ENCODE measurements at places on chromosomes 16 and 17.

DNA sequence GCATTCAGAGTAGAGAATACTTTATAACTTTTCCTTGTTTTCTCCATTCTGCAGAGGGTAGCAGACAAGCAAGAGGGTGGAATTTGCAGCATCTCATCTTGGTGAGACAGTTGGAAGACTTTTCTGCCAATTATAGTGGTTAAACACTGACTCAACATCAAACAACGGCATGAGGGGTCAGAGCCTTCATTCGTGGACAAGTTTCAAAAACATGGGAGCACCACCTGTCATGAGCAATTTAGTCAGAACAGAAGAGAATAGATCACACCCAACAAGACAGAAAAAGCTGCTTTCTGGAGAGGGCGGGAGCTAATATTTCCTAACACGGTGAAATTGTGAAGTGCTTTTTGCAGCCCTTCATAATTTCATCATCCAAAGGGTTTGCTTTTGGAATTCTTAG, 17.9 kb upstream of the ZNF652 start:
- DNase-seq = no peak

DNA sequence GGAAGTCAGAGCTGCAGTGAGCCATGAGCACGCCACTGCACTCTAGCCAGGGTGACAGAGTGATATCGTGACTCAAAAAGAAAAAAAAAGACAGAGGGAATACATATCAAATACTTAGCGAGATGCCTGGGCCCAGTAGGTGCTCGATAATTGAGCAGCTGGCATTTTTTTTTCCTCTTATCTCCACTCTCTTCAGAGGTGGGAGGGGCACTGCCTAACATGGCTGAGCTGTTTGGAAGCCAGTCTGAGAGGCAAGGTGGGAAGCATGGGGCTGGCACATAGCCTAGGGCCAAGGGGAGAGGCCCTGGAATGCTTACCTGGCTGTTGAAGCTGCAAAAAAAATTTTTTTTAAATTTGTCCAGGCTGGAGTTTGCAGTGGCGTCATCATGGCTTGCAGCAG, 38.4 kb downstream of the HIC1 start:
- DNase-seq = no peak

- DNase-seq = peak; percentile 46
These were observed 15.7 kb downstream of the ADCY7 start for GRCh38 chr16:50282010-50282538.

- no peak for DNase-seq
These were observed 8.1 kb upstream of the DCAF7 start for GRCh38 chr17:63542218-63542545.

GRCh38 chr16:24490866-24491265, 48.5 kb upstream of the RBBP6 start:
- no peak for DNase-seq

DNA sequence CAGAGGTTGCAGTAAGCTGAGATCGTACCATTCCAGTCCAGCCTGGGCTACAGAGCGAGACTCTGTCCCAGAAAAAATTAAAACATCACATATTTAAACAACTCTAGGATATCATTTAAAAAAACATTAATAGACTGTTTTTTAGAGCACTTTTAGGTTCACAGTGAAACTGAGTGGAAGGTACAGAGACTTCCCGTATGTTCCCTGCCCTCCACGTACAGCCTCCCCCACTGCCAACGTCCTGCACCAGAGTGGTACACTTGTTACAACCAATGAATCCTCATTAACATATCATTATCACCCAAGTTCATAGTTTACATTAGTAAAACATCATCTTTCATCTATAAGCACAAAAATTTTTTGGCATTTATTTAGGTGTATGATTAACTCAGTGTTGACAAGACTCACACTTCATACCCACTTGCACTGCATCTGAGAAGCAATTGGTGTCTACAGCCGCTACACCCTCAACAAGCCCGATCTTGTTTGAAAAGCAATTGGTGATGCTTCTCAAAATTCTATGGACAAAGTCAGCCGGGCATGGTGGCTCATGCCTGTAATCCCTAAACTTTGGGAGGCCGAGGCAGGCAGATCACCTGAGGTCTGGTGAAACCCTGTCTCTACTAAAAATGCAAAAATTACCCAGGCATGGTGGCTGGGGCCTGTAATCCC, 39.9 kb upstream of the STH start:
- no peak for DNase-seq

Measured in esophagus squamous epithelium (tissue), 5 donors.